Tibial nerve (tissue), 4 donors: ENCODE measurements at places on chromosomes 12 and 14. TPM values are rescaled to one million over a fixed set of nuclear protein-coding genes. Genes with fewer than 3 reads are reported as not detected.

GRCh38 chr12:59151243-59151642, 230.9 kb upstream of the LRIG3 start:
- no peaks in the 10 kb centered on the region for H3K4me1 ChIP-seq
- no peaks in the 10 kb centered on the region for H3K36me3 ChIP-seq
- no peak for DNase-seq
- H3K27me3 ChIP-seq = no peaks in the 10 kb centered on the region
- H3K4me3 ChIP-seq = no peak overlapping the region

GRCh38 chr12:51371295-51371953, 19.8 kb downstream of the GALNT6 start:
- DNase-seq = no peak
- H3K27ac ChIP-seq = peak overlapping the region; percentile 84
- H3K4me3 ChIP-seq = no peak overlapping the region
- no peaks in the 10 kb centered on the region for H3K27me3 ChIP-seq
- peaks cover 7% of the 10 kb centered on the region for H3K4me1 ChIP-seq
- no peaks in the 10 kb centered on the region for H3K36me3 ChIP-seq

- H3K36me3 ChIP-seq = no peaks in the 10 kb centered on the region
- H3K27ac ChIP-seq = no peak overlapping the region
- DNase-seq = no peak
- no peaks in the 10 kb centered on the region for H3K4me1 ChIP-seq
These were observed 88.2 kb downstream of the TBC1D30 start for GRCh38 chr12:64912516-64913255.

DNA sequence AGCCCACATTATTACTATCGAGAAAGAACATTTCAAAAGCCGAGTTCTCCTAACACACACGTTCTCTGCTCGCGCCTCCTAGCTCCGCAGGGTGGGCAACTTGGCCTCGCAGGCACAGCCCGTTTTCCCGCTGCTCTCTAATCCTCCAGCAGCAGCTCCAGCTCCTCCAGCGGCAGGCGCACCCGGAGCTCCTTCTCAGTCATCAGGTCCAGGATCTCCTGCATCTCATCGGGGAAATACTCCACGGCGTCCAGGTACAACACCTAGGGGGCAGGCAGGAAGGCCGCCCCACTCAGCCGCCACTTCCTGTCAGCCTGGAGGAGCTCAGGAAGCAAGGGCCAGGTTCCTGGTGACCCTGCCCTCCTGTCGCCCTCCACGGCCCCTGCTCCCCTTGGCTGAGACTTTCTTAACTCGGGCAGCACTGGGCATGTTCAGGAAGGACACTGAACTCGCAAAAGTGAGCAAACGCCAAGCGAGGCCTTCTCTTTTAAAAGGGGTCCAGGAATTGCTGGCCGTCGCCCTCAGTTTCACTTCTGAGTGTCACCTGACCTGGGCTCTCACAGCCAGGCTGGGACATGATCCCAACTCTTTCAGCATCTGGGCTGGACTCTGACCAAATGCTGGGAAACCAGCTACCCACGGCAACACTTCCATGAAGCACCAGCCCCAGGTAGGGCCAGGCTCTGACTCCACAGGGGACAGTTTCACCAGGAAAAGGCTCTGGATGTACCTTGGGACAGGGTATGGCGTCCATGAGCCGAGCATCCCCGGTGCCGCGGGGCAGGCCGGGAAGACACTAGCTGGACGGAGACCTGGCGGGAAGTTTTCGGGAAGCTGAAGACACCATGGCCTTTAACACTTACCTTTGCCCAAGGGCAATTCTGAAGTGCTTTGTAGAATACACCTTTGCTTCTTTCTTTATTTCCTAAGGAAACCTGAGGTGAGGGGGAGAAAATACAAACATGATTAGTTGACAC, 22.1 kb downstream of the PSMC1 start:
- no peak for DNase-seq
- H3K27me3 ChIP-seq = no peaks in the 10 kb centered on the region
- no peak overlapping the region for H3K4me3 ChIP-seq
- peaks cover 13% of the 10 kb centered on the region for H3K36me3 ChIP-seq
- no peaks in the 10 kb centered on the region for H3K4me1 ChIP-seq

GRCh38 chr12:62717643-62718042, 217.3 kb downstream of the PPM1H start:
- no peak overlapping the region for H3K27ac ChIP-seq
- no peaks in the 10 kb centered on the region for H3K27me3 ChIP-seq
- H3K36me3 ChIP-seq = no peaks in the 10 kb centered on the region
- H3K4me3 ChIP-seq = no peak overlapping the region

DNA sequence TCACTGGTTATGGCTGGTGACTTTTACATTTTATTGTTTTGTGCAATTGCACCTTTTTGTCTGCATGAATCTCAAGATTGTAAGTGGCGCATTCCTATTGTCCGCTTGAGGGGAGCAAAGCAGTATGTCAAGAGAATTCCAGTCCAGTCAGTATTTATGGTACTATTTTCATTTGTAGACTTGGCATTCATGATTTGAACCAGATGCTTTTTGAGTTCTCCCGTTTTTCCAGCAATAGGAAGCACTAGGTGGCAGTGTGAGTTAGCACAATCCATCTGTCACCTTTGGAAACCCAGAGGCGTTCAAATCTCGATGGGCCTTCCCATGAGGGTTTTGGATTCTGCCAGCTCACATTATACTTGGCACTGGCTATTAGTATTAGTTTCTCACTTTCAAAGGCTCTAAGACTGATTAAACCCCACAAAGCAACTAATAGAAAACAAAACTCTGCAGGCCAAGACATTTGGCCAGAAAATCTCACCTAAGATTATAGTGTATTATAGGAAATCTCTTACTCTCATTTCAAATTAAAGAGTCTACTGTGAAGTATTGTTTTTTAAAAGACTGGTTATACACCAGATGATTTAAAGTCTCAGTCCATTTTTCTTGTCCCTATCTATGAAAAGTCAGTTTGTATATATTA, 2.2 kb downstream of the DACT1 start:
- H3K36me3 ChIP-seq = no peaks in the 10 kb centered on the region
- H3K27ac ChIP-seq = no peak overlapping the region
- H3K27me3 ChIP-seq = no peaks in the 10 kb centered on the region
- H3K4me1 ChIP-seq = peaks cover 63% of the 10 kb centered on the region

DNA sequence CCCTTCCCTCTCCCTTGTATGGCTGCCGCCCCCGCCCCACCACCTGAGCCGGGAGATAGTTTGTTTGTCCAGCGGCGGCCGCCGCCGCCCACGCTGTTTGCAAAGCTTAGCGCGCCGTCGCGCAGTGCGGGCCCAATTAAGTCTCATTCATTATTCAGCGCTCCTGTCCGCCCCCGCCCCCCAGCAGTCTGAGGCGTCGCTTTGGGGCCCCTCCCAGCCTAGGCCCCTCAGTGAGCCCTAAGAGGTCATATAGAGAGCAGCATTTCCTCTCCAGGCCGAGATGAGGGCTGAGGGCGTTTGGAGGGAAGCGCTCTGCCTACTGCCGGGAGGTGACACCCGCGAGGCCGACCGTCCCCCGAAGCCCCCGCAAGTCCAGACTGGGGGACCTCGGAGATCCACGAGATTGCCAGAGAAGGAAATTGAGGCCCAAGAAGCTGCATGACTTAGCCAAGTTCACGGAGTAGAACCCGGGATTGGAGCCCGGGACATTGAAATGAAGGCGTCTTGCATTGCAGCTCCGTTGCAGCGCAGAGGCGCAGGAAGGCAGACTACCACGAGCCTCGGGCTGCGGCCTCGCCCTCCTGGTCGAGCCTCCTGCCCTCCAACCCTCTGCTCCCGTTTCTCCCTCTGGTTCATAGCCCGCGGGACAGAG, at the start of gene DNAJC22:
Gene DNAJC22, plus strand, starts transcription at position 230 of the 652 bp plus-strand sequence. CDS start 1,985 bp downstream, outside the sequence.
- no peak within 1 kb of the TSS for H3K4me3 ChIP-seq
- H3K36me3 ChIP-seq = no peaks in the 10 kb centered on the region
- peaks cover 10% of the 10 kb centered on the region for H3K27me3 ChIP-seq
- no peak within 1 kb of the TSS for H3K27ac ChIP-seq
- peaks cover 57% of the 10 kb centered on the region for H3K4me1 ChIP-seq

- H3K36me3 ChIP-seq = peaks cover 2% of the 10 kb centered on the region
- no peaks in the 10 kb centered on the region for H3K27me3 ChIP-seq
- peak; percentile 58 for DNase-seq
- H3K4me3 ChIP-seq = no peak overlapping the region
- no peaks in the 10 kb centered on the region for H3K4me1 ChIP-seq
These were observed 44.8 kb downstream of the FOXN4 start for GRCh38 chr12:109264095-109264942.

DNA sequence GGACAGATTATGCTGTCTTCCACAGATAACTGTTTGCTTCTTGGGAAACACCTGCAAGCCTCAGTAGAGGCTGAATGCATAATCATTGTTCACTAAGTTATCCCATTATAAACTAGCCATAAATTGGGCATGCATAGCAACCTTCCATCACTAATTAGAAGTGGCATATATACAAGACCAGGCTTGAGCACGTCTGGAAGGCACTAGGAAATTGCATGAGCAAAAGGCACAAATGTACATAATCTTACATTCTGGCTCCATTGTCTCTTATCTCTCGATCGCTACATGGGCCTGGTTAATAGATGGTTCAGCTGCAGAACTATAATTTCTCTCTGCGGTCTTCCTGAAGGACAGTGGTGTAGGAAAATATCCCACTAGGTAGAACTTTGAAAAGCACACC, 679.2 kb downstream of the RPL10L start:
- H3K4me3 ChIP-seq = no peak overlapping the region
- no peak overlapping the region for H3K27ac ChIP-seq
- H3K27me3 ChIP-seq = no peaks in the 10 kb centered on the region
- H3K4me1 ChIP-seq = no peaks in the 10 kb centered on the region

GRCh38 chr12:127290251-127290650, 976.7 kb upstream of the TMEM132C start:
- H3K4me3 ChIP-seq = no peak overlapping the region
- H3K4me1 ChIP-seq = no peaks in the 10 kb centered on the region
- no peak overlapping the region for H3K27ac ChIP-seq
- no peaks in the 10 kb centered on the region for H3K27me3 ChIP-seq
- no peaks in the 10 kb centered on the region for H3K36me3 ChIP-seq

- no peak overlapping the region for H3K4me3 ChIP-seq
- H3K36me3 ChIP-seq = no peaks in the 10 kb centered on the region
- no peak for DNase-seq
- no peaks in the 10 kb centered on the region for H3K27me3 ChIP-seq
- H3K27ac ChIP-seq = no peak overlapping the region
These were observed 161.3 kb downstream of the CPNE8 start for GRCh38 chr12:38744041-38744440.

DNA sequence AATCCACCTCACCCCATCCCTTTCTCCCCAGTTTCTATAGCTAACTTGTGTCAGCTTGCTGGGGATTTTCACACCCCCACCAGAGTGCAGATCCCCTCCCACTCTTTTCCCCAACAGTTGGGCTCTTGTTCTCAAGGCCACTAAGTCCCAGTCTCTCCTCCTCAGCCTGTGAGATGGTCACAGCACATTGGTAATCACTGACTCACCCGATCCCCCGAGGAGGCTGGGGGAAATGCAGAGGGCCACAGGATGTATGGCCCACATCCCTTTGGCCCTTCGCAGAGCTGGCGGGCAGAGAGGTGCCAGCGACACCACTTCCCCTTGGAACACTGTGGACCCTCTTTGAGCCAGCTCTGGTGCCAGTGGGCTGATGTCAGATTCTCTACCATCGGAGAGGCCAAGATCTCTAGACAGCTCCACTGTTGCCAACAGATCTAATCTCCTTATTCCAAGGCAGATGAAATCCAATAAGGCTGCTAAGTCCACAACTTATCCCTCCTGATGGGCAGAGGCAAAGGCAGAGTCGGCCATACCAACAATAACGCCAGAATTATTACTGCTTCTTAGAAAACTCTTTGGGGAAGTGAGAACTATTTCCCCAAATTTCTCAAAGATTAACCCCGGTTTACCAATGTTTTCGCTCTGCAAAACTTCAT, 1.6 kb downstream of the FMNL3 start:
- no peaks in the 10 kb centered on the region for H3K36me3 ChIP-seq
- no peaks in the 10 kb centered on the region for H3K27me3 ChIP-seq
- DNase-seq = no peak

GRCh38 chr14:52003324-52003723, 14.0 kb downstream of the RTRAF start:
- H3K27ac ChIP-seq = peak overlapping the region; percentile 49
- peaks cover 10% of the 10 kb centered on the region for H3K36me3 ChIP-seq
- H3K4me3 ChIP-seq = no peak overlapping the region
- no peaks in the 10 kb centered on the region for H3K27me3 ChIP-seq

DNA sequence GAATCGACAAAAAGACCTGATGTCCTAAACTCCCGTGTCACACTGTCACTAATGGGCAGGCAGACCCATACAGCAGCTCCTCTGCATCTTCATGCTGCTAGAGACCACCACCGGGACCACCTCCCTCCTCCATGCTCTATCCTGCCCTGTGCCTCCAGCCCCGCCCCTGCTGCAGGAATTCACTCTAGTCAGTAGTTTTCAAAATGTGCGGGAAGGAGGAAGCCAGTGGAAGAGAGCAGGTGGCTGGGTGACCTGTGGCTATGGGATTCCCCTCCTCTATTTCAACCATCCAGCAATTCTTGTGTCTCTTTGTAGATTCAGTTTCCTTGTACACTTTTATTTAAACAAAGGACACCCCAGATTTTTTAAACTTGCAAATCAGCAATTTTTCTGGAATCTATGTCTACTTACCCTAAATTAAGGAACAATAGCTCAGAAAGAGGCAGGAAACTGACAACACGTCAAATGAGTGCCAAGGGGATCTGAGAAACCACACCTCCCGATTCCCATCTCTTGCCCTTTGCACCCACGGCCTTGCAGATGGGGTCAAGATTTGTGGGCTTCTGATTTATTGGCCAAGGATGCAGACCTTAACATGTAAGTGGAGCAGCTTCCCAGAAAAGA, 20.4 kb upstream of the MAP1LC3B2 start:
- H3K36me3 ChIP-seq = no peaks in the 10 kb centered on the region
- H3K4me1 ChIP-seq = peaks cover 21% of the 10 kb centered on the region
- no peak overlapping the region for H3K4me3 ChIP-seq
- no peaks in the 10 kb centered on the region for H3K27me3 ChIP-seq
- DNase-seq = no peak

GRCh38 chr14:73751157-73751691, 37.0 kb upstream of the PNMA1 start:
- no peaks in the 10 kb centered on the region for H3K36me3 ChIP-seq
- H3K4me1 ChIP-seq = peaks cover 100% of the 10 kb centered on the region
- H3K27ac ChIP-seq = peak overlapping the region; percentile 99
- H3K27me3 ChIP-seq = no peaks in the 10 kb centered on the region
- DNase-seq = no peak

DNA sequence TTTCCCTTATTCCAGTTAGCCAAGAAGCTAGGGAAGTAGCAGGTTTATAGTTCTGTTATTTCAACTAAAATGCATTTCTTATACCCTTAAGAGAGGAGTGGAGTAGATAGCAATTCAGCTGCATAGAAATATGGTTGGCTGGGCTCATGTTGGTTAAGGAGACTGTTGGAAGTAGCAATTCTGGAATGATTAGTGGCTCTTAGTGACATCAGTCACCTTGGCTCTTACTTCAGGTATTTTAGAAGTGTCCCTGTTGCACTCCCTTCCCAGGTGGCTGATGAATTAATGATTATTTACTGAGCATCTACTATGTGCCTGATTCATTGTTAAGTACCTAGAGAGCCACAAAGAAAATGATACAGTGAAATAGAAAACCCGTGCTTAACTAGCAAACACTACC, 128.1 kb downstream of the MGST1 start:
- H3K27me3 ChIP-seq = no peaks in the 10 kb centered on the region
- H3K4me1 ChIP-seq = no peaks in the 10 kb centered on the region
- no peak for DNase-seq
- H3K4me3 ChIP-seq = no peak overlapping the region
- no peak overlapping the region for H3K27ac ChIP-seq

Gene ZDHHC22
- not detected for total RNA-seq

Gene SMCO3
- total RNA-seq = 1.2 TPM

Gene PTPN21
- total RNA-seq = 34.2 TPM

Gene ERH
- total RNA-seq = 85.9 TPM

Gene RAD51AP1
- 4.8 TPM for total RNA-seq

Gene KITLG
- total RNA-seq = 10.2 TPM

Gene GALNT8
- 2.5 TPM for total RNA-seq

Gene TAMALIN
- total RNA-seq = 30.6 TPM

Gene PLCZ1
- total RNA-seq = not detected

Gene NPFF
- total RNA-seq = not detected
